ENCODE measurements at places on chromosomes 1 and 21. TPM values are rescaled to one million over a fixed set of nuclear protein-coding genes. Genes with fewer than 3 reads are reported as not detected.
A peak's percentile ranks its signal among the peaks of the same experiment; 100 is the strongest.

- DNase-seq, result no peak
These were observed 109.9 kb downstream of the LYPLAL1 start for GRCh38 chr1:219283541-219283940.

HSD3B1 gene
- not detected for total RNA-seq

ATAD3C gene
- 0.79 TPM for total RNA-seq

SH3BP5L gene
- 20.4 TPM for total RNA-seq

DNA sequence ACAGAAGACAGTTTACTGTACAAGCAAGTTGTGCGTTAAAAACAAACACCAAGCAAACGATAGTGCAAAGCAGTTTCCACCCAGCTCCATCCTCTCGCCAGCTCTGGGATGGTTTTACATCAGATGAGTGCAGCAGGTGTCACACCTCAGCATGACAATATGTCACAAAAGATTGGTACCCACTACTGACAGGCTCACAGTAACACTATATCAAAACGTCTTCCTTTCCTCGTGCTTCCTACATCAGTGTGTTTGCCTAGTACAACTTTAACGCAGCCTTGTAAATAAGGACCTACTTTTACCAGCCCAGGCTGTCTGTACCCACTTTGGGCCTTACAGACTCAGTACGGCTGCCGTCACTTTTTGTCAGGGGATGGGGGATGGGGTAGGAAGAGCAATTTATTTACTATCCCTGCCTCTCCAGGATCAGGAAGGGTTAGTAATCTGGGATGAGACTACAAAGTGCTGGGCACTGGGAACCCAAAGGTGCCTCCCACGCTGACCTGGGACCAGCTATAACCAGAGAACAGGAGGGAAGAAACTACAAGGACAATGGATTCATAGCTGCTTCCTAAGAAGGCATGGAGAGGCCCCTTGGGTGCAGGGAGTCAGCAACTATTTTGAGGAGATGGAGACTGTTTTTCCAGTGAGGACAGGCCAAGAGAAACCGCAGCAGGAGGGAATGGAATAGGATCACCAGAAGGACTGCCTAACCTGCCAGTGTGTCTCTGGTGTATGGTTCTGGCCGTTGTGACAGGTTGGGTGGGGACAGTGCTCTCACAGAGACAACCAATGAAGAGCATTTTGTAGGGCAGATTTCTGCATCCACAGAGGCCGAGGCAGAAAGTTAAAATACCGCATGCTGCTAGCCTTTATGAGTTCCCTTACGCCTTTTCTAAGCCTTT, 30.2 kb downstream of the RUNX3 start:
- DNase-seq, result no peak

GRCh38 chr1:80244372-80244771, 1237.8 kb upstream of the ADGRL4 start:
- no peak for DNase-seq

DNA sequence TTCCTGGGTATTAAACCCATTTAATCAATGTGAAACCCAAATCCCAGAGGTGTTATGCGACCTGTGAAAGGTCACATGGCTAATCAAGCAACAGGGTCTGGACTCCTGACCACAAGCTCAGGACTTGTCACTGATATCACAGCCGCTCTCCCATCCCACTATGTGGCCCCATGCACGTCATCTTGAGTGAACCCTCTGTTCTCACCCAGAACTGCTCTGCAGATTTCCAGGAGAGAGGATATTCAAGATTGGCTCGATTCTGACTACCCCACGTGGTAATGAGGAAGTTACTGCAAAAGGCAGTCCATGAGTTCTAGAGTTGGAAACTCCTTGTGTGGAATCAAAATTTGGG, 173.5 kb upstream of the ETV3 start:
- no peak for DNase-seq

DNA sequence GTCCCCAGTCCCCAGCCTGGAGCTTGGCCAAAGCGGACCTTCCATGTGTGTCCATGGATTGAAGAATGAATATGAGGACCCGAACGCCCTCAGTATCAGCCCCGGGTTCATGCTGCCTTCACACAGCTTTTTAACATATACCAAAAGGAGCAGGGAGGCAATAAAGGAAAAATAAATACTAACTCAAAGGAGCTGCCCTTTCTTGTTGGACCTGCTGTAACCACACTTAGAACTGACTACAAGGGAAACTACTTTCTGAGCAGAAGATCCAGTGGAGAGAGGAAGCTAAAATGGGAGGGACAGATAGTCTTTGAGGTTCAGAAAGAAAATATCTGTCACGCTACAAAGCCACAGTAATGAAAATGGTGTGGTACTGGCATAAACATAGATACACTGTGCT, 48.6 kb downstream of the CNN3 start:
- no peak for DNase-seq

DNA sequence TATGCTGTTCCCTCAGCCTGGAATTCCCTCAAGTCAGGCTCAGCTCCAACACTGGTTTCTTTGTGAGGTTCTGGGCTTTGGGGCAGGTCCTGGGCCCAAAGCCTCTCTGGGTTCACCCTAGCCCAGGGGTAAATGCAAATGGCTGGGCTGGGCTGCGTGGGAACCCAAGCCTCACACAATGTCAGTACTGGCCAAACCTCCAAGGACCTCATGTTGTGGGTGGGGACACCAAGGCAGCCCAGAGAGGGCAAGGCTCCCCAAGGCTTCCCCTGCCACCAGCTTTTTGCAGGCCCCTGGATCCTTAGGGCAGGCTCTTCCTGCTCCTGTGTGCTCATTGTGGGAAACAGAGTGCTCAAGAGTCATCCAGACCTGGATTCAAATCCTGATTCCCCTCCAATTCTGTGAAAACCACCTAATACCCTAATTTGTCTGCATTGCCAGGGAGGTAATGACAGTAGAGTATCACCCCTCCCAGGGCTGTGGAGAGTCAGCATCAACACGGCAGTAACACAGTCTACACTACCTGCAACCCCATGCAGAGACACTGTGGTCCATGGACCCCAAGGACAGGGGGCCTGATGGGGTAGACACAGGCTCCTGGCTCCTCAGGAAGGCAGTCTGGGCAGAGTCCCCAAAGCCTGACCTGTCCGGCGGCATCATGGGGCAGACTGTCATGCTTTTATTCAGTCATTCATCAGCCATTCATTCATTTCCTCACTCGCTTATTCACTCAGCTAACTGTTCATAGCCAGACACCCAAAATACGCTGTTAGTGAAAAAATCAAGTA, 85.7 kb downstream of the DMRTB1 start:
- DNase-seq, result no peak

- no peak for DNase-seq
These were observed 1.1 kb upstream of the DNAJC28 start for GRCh38 chr21:33492571-33492970.

GRCh38 chr1:6491081-6491449, 402 bp downstream of the PLEKHG5 start:
- DNase-seq, result no peak

DNA sequence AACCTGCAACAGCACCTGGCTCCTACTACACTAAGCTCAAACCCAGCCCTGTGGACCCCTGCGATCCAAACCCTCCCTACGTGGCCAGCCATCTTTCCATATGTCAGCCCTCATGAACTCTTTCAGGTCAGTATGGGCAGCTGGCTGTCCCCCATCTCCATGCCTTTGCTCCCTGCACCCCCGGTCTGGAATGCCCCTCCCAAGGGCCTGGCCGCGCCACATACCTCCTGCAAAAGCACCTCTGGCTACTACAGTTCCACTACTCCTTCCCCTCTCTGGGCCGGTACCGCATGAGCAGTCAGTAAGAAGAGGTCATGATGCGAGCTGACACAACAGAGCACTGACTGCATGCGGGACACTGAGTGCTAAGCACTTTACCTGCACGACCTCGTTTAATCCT, 10.0 kb upstream of the TAGLN2 start:
- no peak for DNase-seq

- no peak for DNase-seq
These were observed 302.6 kb upstream of the C1orf87 start for GRCh38 chr1:60376196-60376595.

AMY1C gene
- total RNA-seq, result not detected

DNA sequence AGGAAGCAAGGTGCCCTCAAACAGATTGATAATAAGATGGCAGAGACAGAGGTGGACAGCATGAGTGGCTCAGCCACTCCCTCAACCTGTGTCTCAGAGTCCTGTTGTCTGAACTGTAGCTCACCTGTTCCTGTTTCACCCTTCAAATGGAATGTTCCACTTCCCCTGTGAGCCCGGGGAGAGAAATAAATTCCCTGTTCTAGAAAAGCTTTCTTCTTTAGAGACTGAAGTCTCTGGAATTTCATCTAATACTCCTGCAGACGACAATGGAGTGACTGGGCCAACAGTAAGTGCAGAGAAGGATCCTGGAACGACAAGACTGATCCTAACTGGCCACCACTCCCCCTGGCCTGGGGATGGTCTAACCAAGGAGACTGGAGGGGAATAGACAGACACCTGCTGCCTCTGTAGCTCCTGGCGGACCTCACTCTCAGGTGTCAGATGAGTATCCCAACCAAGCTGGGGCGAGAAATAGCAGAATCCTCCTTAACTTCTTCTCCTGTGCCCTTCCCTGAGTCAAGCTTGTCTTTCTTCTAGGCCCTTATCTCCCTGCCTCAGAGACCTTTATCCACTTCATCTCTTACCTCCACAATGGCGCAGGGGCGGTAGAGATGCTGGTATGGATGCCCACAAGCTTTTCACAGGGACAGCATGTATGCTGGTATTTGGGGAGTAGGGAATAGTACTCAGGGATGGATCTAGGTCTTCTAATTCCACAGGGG, 45.4 kb downstream of the PLEKHA6 start:
- DNase-seq, result no peak

ADORA1 gene
- total RNA-seq, result not detected

DNA sequence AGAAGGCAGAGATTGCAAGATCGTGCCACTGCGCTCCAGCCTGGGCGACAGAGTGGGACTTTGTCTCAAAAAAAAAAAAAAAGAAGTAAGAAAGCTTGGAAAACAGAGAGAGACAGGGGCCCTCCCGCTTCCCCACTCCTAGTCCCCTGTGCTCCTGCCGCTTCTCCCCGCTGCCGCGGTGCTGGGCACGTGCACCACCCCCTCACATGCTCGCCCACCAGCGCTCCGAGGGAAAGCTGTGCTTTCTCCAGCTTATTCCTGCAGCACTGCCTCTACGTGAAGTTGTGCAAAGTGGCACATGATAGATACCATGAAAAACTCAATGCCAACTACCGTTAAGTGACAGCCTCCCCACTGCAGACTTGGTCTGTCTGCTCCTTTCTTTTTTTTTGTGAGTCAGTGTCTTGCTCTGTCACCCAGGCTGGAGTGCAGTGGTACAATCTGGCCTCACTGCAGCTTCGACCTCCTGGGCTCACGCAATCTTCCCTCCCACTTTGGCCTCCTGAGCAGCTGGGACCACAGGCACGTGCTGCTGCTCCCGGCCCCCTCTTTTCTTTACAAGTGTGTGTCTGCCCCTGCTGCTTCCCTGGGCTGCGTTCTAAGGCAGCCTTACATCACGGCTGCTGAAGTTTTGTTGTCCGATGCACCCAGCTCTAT, 15.4 kb downstream of the SLX9 start:
- no peak for DNase-seq

CD48 gene
- total RNA-seq, result 397 TPM

- DNase-seq, result no peak
These were observed 51.1 kb downstream of the ZNF326 start for GRCh38 chr1:90045853-90046563.

- DNase-seq, result no peak
These were observed 592.3 kb upstream of the ADGRL2 start for GRCh38 chr1:81208441-81208840.

CFHR3 gene
- total RNA-seq, result not detected

- no peak for DNase-seq
These were observed 30.4 kb downstream of the RIPK4 start for GRCh38 chr21:41736423-41736822.

- no peak for DNase-seq
These were observed 193.0 kb downstream of the URB2 start for GRCh38 chr1:229819091-229819490.

DNA sequence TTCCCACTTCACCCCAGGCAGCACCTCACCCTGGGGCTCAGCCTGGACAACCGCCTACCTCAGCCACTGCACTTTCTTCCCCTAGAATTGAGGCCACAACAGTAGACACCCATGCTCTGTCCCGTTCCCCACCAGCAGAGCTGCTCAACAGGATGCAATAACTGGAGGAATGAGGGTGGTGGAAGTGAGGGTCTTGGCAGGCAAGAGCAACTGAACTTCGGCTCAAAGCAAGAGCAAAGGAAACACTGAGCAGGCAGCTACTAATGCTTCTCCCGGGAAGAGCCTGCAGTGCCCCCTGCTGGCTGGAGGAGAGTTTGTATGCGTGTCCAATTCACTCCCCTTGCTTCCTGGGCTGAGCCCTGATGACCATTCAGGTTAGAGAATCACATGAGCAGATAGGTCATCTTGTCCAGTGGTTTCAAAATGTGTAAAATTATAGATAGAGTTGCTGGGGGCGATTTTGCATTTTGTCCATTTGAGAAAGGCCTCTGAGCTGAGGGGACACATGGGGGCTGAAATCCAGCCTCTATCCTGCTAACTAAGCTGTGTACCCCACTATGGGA, 13.9 kb downstream of the NT5C1A start:
- peak; percentile 70 for DNase-seq

DNA sequence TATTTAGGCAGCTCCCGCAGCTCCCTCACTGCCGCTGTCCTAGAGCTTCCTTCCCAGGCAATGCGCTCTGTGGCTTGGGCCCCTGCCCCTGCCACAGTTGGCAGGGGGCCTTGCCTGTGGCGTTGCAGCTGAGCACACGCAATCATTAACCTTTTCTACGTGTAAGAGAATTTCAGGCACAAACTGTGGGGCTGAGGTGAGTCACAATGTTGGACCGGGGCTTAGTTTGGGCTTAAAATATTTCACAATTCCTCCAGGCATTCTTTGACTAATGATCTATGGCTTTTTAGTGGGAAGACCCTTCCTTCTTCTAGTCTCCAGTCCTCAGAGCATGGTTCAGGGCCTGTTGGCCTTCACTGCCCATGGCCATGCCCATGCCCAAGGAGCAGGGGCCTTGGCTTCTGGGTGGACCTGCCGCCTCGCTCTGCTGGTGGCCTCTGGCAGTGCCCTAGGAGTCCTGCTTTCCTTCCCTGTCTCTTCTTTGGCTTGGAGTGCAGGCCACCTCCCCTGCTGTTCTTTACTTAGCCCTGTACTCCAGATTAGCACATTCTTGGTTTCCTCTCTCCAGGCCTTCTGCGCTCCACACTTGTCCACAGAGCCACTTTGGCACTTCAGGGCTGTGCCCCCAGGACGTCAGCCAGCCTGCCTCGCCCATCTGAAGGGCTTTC, 39.2 kb downstream of the MAPKAPK2 start:
- no peak for DNase-seq
